ENCODE measurements at places on chromosomes 3 and 15.

DNA sequence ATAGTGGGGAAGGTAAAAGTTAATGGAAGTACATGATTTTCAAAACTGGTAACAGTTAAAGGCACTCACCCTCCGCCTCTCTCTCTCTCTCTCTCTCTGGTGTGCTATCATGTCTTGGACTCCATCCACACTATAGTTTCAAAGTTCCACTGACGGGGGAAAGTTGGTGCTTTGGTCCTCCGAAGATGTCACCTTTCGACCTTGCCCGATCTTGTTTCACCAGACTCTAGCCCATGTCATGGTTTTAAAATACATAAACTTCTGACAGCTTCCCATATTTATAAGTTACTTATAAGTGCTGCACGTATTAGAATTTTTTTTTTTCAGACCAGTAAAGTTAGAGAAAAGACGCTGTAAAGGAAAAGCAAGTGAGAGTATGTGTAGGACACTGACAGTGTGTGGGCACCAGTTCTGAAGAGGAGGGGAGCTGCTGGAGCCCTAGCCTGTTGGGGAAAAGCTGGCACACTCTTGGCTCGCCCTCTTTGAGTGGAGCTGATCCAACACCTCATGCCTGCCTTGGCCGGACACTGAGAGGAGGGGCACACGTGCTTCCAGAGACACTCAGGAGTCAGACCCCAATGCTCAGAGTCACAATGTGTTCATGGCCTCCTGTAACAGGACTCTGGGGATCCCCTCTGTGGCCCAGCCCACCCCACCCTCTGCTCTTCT is 200.5 kb upstream of the TPM1 start:
- no peak for DNase-seq

GRCh38 chr3:17632401-17633100 is 109.9 kb downstream of the TBC1D5 start:
- DNase-seq, result peak; percentile 56

- peak; percentile 43 for DNase-seq
Measured at GRCh38 chr15:87547470-87548181, 708.9 kb downstream of the NTRK3 start.

DNA sequence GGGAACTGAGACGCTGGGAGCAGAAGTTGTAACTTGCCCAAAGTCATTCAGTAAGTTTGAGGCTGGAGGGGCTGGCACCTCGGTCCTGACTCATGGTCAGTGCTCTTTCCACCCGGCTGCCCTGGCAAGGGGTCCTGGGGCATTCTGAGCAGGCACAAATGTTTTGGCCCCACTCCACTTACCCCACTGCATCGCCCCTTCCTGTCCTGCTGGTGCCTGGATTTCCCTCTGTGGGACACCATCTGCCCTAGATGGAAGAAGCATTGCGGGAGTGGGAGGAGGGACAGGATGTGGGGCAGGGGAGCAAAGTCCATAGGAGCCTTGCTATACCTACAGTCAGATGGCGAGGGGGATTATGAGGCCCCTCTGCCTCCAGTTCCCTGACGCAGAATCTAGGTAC is 4.5 kb downstream of the CORO2B start:
- DNase-seq, result no peak

GRCh38 chr3:64716110-64716710 is 28.4 kb upstream of the ADAMTS9 start:
- no peak for DNase-seq

GRCh38 chr3:73451301-73451944 is 173.3 kb downstream of the PDZRN3 start:
- DNase-seq, result no peak

GRCh38 chr3:10961921-10962320 is 30.6 kb upstream of the SLC6A1 start:
- DNase-seq, result no peak
